ENCODE measurements at places on chromosomes 16 and 17.

- DNase-seq = no peak
Measured at GRCh38 chr16:81469710-81470535, 25.3 kb downstream of the CMIP start.

GRCh38 chr16:88353232-88353631, 29.5 kb upstream of the ZNF469 start:
- no peak for DNase-seq

DNA sequence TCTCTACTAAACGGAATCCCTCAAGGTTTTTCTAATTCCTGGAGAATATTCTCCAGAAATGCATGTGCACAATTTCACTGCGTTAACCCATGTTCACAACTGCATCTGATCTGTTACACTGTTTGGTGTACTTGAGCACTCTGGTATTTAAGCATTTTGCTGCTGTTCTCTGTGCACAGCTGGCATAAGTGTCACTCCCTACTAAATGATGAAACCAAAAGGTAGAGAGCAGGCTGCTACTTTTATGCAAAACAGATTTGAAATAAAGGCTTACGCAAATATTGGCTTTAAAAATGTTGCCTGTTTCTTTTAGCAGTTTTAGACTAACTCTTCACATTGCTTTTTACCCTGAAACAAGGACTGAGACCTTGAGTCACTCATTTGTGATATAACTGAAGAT, 41.7 kb downstream of the ESRP2 start:
- DNase-seq = no peak

GRCh38 chr16:51683882-51684281, 532.8 kb upstream of the SALL1 start:
- DNase-seq = no peak

- no peak for DNase-seq
Measured at GRCh38 chr16:56637814-56638750, at the start of gene MT1A. Gene MT1A, plus strand, starts transcription at chr16:56638666. Its CDS starts 73 bp downstream, at chr16:56638739.

GRCh38 chr17:63445571-63445953, 544 bp downstream of the CYB561 start:
- no peak for DNase-seq

- no peak for DNase-seq
Measured at GRCh38 chr17:48907713-48908046, 527 bp upstream of the UBE2Z start.

DNA sequence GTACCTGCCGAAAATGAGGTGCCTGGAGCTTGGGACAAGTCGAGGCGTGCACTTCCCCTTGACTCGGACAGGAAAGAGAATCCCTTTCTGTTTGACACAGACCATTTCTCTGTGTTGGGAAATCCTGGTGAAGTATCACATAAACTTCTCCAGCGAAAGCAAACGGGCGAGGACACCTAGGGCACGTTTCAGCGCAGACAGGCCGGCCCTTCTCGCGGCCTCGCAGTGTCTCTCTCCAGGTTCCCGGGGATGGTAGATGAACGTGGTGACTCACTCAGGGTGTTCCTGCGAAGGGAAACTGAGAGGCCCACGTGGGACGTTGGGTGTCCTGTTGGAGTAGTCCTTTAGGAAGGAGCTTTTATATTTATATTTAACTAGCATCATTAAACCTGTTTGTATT, 36.3 kb upstream of the ZNF750 start:
- DNase-seq = no peak

DNA sequence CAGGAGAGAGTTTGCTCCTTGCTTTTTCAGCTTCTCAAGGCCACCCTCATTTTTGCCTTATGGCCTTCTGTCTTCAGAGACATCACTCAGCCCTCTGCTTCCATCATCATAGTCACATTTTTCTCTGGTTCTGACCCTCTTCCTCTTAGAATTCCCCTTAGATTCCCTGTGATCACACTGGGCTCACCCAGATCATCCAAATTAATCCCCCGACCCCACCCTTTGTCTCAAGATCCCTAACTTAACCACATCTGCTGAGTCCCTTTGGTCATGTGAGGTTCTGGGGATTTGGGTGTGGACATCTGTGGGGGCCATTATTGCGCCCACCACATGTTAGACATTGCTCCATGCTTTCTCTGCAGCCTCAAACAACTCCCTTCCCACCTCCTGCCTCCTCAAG, 323.4 kb downstream of the CPPED1 start:
- DNase-seq = no peak

DNA sequence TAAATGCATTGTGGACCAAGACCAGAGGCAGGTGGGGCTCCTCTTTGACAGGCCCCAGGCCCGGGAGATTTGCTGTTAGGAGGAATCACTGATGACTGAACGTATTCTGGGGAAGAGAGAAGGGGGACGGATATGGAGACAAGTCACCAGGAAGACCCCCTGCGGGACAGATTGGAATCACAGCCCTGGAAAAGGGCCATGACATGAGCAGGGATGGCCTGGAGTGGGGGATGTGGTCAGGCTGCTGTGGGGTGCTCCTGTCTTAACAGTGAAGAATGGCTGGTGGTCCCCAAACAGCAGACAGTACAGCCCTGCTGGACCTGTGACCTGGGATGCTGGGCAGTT, 23.7 kb upstream of the MGAT5B start:
- DNase-seq = no peak

DNA sequence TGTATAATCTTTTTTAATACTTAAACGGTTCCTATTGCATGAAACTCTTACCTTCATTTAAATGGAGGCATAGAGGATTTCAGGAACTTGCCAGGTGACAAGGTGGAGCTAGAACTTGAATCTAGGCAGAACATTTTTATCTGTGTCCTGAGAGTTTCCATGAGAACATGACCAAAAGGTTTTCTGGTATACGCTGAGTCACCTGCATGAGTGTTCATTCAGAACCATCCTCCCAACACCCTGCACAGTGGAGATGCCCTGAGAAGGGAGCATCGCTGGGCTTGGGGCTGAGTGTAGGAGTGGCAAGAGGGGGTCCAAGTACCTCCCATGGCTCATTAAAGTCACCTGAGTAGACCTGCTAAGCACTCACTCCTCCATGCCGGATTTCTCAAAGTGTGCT, 169.7 kb upstream of the CACNG5 start:
- DNase-seq = no peak

GRCh38 chr16:9370061-9370491, 278.6 kb downstream of the HAPSTR1 start:
- DNase-seq = no peak

GRCh38 chr17:6028294-6028693, 41.9 kb upstream of the WSCD1 start:
- DNase-seq = no peak

- no peak for DNase-seq
Measured at GRCh38 chr17:37413875-37414519, 7.3 kb downstream of the TADA2A start.

DNA sequence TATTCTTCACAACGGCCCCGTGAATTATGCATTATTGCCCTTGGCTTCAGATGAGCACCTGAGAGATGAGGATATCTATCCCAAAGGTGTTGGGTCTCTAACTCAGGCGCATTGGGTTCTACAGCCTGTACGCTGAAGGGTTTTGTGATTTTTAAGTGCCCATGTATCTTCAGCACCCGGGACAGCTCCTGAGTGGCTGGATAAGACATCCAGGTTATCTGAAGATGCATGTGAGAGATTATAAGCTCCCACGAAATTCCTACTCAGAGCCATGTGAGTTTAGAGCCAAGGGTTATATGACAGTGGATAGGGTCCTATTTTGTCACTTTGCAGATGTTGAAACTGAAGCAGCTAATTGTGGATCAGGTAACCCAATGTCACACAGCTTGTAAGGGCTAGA, 612.3 kb upstream of the EEF2KMT start:
- DNase-seq = no peak

GRCh38 chr17:4928881-4929280, 3.2 kb upstream of the GP1BA start:
- DNase-seq = no peak

GRCh38 chr16:58940609-58941008, 206.5 kb upstream of the GOT2 start:
- no peak for DNase-seq

GRCh38 chr17:31631766-31632165, 227.3 kb downstream of the COPRS start:
- DNase-seq = no peak

- DNase-seq = no peak
Measured at GRCh38 chr17:29565643-29566472, 979 bp downstream of the ABHD15 start.

DNA sequence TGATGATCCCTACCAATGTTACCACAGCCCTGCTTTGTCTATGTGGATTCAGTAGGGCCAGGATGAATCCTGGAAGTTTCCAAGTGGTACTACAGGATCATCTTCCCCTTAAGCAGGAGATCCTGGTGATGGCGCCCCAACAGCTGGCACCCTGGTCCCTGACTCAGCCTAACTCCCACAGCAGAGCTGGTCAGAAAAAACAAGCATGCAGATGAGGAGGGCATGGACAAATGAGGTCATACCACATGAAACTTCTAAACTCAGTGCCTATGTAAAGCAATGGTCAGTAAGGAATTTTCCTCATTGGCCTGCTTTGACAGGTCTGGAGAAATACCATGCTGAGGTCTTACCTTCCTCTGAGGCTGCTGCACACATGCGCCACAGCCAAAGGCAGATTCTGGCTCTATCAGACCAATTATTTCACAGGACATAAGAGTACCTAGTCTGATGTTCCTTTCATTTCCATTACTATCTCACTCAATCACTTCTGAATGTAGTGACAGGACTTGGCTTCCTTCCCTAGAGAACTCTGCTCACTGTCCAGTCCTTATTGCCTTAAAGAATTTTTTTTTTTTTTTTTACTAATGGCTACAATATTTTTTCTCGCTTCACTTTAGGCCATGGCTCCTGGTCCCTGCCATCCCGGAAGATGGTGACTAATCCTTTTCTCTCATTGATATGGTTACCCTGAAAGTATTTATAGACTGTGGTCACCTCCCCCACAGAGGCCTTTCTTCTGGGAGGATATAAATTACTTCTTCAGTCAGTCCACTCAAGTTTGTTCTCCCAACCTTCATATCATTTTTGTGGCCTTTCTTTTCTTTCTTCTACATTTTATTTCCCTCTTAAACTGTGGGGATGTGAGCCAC, 525.2 kb upstream of the PSMD7 start:
- no peak for DNase-seq

- no peak for DNase-seq
Measured at GRCh38 chr16:14071576-14072271, 605 bp downstream of the MRTFB start.

DNA sequence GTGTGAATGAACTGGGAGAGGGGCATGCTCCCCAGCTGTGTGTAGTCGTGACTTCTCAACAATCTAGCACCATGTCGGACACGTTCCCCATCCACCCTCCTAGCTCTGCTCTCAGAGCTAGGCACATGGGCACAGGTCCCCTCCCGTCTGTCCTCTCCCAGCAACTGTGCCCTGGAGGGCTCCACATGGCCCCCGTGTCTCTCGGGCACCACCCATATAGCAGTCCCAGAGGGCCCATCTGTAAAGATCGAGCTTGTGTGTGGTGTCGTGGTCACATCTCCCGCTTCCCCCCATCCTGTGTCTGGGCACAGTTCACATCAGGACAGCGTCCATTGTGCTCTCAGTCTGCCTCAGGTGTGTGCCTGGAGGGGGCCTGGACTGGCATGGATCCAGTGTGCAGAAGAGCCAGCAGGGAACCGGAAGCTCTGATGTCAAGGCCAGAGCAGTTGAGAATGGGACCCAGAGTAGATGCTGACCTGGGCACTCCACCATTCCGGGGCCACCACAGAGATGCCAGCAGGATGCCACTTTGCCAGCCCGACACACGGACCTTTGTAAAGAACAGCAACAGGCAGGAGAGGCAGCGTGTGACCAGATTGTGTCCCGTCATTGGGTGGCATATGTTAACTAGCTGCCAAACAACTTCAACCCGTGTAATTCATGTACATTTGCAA, 55.7 kb downstream of the MARF1 start:
- no peak for DNase-seq

DNA sequence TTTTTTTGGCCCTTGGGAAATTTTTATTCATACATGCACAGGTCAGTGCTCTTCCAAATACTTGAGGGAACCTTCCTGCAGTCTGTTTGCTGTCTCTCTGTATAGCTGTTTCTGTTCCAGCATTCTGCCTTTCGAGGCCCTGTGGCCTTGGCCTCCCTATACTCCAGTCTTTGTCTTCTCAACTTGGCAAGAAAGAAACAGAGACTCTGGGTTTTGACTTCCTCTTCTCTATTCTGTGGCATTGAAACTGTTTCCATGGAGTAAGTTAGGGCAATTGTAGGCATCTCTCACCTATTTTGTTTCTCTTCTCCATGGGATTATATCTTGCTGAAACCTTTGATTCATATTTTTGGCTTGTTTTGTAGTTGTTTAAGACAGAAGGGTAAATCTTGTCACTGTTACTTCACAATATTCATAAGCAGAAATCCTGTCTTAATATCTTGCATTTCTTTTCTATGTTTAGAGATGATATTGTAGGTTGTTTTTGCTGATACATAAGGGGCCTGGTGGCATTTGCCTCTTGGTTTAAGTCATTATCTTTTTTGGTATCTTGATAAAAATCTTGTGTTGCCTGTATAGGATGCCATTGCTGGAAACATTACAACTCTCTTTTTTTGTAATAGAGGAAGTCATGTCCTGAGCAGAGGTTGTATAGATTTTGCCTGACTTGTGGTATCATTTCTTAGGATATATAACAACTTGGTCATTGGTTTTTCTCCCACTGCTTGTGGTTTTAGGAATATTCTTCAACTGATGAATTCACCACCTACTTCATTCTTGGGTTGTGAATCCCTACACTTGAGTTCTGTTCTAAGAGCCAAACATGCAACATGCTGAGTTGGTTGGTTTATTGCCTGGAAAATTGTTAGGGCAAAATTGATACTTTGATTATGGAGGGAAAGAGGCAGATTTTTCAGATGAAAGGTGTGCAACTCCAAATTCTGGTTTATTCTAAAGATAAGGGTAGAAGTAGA, 168.6 kb downstream of the FTO start:
- DNase-seq = no peak

DNA sequence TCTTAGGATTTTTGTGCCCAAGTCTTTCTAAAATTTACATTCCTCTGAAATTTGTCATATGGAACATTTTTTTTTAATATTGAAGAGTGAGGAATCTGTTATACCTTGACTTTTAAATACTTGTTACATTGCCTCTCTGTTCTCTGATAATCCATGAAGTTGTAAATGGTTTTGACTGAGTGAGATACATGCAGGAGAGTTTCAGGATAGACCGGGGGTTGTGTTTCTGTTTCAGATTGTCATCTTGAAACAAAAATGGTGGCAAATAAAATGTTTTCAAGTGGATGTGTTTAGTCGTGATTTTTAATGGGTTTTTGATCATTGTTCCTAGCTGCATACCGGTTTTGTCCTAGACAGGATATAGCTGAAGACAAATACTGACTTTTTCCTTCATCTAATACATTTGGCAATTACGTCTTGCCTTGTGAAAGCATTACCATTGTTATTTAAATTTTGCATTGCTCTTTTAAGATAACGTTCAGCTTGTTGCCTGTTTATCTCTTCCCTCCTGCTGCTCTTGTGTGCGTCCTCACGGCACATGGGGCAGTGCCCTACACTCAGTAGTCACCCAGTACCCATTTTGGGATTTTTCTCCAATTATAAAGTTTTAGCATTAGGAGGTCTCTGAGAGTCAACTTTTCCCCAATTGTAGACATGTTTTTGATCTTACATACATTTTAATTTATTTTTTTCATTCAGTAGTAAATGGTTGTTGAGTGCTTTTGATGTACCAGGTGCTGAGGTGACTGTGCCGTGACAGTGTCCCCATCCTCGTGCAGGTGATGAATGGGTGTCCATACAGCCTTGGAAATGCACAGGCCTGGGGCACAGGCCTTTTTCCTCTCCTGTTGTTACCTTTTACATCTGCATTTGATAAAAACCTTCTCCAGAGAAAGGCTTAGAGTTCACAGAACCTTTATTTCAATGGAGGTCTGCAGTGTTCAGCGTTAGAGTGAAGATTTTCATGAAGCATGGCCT, 169.9 kb downstream of the MSI2 start:
- no peak for DNase-seq
